ENCODE measurements at places on chromosomes 3 and 15.

- DNase-seq, result no peak
These were observed 830 bp downstream of the SEMA4B start for GRCh38 chr15:90201944-90202375.

DNA sequence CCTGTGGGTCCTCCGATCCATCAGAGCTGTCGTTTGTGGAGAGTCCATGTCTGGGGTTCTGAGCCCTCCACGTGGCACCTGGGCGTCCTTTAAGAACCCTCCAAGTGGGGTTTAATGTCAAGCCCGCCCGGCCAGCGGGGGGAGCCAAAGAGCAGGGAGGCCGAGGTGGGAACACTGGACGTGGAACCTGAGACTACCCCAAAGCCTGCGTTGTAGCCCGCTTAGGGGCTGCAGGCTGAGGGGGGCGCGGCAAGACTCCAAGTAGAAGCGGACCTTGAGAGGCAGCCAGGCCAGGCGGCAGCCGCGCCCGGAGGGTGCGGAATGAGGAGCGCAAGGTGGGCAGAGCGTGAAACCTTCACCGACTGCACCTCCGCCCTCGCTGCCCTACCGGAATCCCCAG lies 126.2 kb upstream of the ATP10A start:
- no peak for DNase-seq

GRCh38 chr15:40838756-40839155 lies 5.1 kb upstream of the SPINT1 start:
- DNase-seq, result no peak

- DNase-seq, result no peak
These were observed 108.9 kb upstream of the TSC22D2 start for GRCh38 chr3:150299201-150299600.

- DNase-seq, result no peak
These were observed 24.2 kb downstream of the TRIM71 start for GRCh38 chr3:32841867-32842470.

DNA sequence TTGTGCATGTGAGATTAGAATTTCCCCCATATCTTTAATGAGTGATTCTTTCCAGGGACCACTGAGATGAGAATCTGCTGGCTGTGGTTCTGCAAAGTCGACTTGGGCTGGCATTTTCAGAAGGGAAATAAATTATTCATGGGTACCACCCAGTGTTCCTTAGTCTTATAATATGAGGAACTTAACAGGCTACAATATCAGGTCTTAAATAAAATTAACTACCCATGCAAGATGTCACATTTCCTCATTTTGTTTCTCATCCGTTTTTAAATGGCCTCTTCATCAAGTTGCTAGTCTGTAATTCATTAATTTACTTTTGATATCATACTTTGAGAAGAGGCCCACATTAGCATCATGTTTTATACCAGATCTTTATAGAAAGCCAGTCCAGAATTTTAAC lies 58.3 kb upstream of the SKOR1 start:
- no peak for DNase-seq

- no peak for DNase-seq
These were observed 130.1 kb upstream of the RARB start for GRCh38 chr3:25297667-25298585.

GRCh38 chr3:70020906-70021660 lies 21.6 kb downstream of the SAMMSON start:
- no peak for DNase-seq

GRCh38 chr3:16828815-16829214 lies 55.9 kb upstream of the PLCL2 start:
- peak; percentile 27 for DNase-seq

Measured in activated T-cell treated with anti-CD3 and anti-CD28 coated beads for 4 hours (primary cell).